ENCODE measurements at places on chromosomes 5 and 9. TPM values are rescaled to one million over a fixed set of nuclear protein-coding genes. Genes with fewer than 3 reads are reported as not detected.

The KIF4B gene
- total RNA-seq: not detected

The HTR1A gene
- not detected for total RNA-seq

The TPPP gene
- 9.9 TPM for total RNA-seq

The GPR151 gene
- not detected for total RNA-seq

The EIF4EBP3 gene
- total RNA-seq: 6.0 TPM

The OGN gene
- 210 TPM for total RNA-seq

The BTNL3 gene
- not detected for total RNA-seq

The PCDHGB4 gene
- total RNA-seq: 11.6 TPM

The EGFLAM gene
- total RNA-seq: 10.7 TPM

The ORM2 gene
- total RNA-seq: not detected

The STING1 gene
- total RNA-seq: 202 TPM

The BAAT gene
- not detected for total RNA-seq

The NUTM2F gene
- not detected for total RNA-seq

Data from thoracic aorta (tissue), 2 donors.